ENCODE measurements at places on chromosomes 3 and 15.

DNA sequence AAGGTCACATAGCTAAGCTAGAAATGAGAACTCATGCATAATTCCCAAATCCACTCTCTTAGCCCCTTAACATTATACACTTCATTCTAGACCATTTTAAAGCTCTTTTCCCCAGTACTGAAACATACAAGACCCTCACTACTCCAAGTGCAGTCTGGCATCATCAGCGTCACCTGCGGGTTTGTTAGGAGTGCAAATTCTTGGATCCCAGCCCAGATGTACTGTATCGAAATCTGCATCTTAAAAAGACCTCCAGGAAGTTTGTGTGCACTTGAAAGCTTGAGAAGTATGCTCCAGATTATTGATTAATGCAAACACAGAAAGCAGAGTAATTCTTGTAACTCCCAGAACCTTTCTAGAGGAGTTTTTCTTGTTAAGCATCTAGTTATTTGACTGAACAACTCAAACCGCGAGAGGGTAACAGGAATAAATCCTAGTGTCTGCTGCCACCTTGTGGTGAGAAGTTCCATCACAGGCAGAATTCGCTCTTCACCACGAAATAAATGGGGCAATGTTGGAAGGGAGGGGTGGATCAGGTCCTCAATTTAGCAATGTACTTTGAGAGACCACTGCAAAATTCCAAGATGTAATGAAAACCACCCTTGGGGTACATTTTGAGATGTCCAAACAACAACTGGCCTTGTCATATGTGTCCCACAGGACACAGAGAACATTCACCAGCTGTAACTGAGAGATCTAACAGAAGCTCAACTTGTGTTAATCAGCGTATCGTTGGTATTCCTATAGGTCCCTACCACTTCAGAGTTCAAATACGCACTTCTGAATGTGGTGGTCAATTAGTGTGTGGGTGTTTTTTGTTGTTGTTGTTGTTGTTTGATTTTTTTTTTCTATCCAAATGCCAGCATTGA, 583 bp upstream of the C3orf49 start:
- DNase-seq = peak; percentile 55

GRCh38 chr15:41854443-41854842, 15.8 kb downstream of the PLA2G4B start:
- no peak for DNase-seq

- DNase-seq = no peak
Observed at GRCh38 chr3:36814776-36815175, 50.4 kb upstream of the DCLK3 start.

DNA sequence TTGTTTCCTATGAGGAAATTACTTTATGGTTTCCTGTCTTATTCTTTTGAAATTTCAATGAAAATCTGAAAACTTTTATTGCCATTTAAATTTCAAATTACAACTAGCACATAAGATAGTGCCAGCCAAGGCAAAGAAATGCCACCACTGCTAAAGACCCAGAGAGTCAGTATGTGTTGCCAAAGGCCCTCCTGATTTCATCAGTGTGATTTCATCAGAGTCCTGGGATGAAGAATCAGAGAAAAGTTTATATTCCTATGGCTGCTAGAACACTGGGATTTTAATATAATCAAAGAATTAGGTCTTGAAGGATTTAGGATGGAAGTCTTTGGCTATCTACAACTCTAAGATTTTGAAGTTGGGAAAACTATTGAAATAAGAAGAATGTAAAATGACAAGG, 434.2 kb upstream of the CCDC54 start:
- DNase-seq = no peak

GRCh38 chr3:48077815-48078214, 61.6 kb upstream of the MAP4 start:
- DNase-seq = no peak

GRCh38 chr3:160027541-160028195, 39.0 kb downstream of the IL12A start:
- no peak for DNase-seq

DNA sequence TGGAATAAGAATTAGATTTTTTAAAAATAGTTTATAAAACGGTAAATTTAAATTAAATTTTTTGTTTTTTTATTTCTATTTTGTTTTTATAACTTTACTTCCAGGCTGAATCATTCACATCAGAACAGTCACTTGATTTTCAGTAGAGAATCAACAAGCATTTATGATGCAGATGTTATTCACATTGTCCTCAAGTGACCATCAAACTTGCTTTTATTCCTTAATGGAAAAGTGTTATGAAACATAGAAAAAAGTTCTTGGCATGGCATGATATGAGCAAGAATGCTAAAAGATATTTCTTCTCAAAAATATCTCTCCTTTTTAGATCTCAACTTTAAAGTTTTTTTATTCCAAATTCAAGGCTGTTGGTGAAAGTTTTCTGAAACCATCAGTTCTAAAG, 70.9 kb upstream of the TGFBR2 start:
- DNase-seq = no peak

DNA sequence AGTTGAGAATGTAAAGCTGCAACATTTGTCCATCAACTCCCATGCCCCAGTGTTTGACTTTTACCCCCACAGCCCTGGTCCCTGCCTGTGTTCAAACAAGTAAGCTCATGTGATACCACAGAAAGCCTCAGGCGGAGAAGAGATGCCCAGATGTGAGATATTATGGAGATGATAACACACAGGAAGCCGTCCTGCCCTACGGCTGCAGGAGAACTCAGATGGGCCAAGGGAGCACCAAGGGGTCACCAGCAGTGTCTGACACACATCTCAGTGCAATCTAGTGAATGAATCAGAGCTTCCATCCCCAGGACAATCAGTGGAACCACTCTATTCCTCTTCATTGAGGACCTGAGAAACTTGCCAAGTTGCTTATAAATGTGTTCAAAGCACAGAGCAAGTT, 14.0 kb upstream of the SPINK8 start:
- DNase-seq = no peak

- no peak for DNase-seq
Observed at GRCh38 chr3:196222876-196223595, 6.7 kb downstream of the SLC51A start.

DNA sequence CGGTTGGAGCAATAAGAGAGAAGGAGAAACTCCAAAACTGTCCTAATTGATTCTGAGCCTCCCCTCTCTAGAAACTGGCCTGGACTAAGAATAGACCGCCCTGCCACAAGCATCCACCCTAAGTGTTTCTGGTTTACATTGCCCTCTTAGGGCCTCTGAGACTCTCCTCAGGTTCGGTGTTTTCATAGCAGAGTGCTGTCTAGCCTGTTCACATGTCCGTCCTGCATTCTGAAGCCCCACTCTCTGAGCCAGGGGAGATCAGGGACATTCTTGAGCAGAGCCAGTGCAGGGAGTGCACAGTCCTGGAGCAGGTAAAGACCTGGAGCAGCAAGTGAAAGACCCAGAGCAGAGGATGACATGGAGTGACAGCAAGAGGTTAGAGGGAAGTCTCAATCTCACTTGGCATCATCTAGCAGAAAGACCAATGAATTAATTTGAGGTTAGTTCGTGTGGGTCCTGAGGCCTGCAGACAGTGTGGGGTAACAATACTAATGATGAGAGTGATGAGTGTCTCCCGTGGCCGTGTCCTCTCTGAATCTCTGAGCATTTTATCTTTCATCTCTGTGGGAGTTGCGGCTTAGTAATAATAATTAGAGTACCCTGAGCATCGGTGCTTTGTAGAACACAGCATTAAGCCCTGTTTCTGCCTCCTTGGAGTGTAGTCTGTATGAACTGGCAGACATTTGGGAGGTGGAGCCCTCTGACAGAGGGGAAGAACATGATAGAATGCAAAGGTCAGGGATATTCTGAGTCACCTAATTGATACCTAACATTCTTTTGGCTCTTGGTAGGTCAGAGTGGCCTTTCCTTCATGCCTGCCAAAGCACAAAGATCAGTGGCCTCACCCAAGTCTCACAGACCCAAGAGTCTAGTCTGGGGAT, 24.6 kb downstream of the MAPKBP1 start:
- DNase-seq = no peak

DNA sequence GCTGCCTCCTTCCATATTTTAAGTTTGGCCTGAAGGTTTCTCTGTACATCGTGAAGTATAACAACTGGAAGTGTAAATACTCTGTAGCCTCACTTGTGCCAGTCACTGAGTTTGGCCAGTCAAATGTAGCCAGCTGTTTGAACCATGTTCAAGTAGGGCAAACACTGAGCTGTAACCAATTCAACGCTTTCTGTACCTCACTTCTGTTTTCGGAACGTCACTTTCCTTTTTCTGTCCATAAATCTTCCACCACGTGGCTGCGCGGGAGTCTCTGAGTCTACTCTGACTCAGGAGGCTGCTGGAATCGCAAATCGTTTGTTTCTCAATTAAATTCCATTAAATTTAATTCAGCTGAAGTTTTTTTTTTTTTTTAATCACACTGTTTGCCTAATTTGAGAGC, 88.8 kb upstream of the RARB start:
- DNase-seq = no peak

DNA sequence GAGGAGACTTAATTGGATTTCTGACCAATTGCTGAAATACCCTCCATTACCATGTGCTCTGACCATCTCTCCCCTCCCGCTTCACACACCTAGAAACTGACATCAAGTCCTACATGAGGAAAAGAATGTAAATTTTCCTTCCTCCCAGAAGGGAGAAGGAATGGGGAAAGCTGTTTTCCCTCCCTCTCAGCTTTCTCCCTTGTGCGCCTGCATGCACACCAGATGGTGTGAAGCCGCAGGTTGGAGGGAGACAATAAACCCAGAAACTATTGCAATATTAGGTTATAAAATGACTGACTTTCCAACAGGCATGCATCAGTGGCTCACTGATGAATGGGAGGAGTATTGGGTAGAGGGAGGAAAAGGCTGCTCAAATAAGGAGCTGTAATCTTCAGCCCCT, 50.9 kb downstream of the MB21D2 start:
- no peak for DNase-seq

- DNase-seq = no peak
Observed at GRCh38 chr15:91263632-91264531, 163.8 kb downstream of the SV2B start.

DNA sequence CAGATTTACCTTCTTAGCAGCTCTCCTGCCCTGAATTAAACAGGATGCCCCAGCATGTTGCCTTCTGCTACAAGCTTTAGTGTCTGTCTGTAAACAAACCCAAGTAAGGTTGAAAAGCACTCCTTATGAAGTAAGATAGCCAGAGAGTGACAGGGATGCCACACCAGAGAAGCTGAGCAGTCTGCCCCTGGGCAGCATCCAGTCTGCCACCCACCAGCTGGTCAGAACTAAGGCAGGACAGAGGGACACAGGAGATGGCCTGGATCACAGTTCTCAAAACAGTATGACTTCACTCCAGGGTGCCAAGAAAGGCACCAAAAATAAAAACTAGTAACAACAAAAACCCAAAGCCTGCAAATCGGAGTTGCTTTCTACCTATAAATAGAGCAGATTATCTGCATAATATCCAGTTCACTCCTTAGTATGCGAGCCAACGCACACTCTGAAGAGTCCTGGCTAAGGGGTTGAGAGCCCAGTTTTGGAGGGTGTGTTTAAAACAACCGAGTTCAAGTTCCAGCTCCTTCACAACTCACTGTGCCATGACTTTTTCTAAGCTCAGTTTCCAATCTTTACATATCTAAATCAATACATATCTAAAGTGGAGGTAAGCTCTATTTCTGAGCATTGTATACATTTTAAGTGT, 198.9 kb downstream of the KCNMB2 start:
- DNase-seq = no peak

- DNase-seq = no peak
Observed at GRCh38 chr3:172268425-172268824, 179.8 kb downstream of the GHSR start.

DNA sequence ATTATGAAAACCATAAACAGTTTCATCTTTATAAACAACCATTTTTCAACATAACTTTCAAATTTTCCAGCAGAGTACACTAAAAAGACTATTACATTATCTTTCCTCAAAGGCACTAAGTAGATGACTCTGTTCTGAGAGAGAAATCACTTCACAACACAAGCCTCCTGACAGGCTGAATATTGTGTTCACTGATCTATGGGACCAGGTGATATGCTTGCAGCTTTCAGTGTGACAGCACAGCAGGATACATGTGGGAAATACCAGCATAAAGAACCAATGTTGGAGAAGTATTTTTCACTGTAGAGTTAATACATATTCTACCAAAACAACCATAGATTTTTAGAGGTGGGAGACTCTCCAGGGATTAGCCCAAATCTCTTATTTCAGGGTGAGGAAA, 350.6 kb downstream of the PLCL2 start:
- no peak for DNase-seq

- DNase-seq = no peak
Observed at GRCh38 chr3:194571491-194572142, 61.6 kb downstream of the TMEM44 start.

DNA sequence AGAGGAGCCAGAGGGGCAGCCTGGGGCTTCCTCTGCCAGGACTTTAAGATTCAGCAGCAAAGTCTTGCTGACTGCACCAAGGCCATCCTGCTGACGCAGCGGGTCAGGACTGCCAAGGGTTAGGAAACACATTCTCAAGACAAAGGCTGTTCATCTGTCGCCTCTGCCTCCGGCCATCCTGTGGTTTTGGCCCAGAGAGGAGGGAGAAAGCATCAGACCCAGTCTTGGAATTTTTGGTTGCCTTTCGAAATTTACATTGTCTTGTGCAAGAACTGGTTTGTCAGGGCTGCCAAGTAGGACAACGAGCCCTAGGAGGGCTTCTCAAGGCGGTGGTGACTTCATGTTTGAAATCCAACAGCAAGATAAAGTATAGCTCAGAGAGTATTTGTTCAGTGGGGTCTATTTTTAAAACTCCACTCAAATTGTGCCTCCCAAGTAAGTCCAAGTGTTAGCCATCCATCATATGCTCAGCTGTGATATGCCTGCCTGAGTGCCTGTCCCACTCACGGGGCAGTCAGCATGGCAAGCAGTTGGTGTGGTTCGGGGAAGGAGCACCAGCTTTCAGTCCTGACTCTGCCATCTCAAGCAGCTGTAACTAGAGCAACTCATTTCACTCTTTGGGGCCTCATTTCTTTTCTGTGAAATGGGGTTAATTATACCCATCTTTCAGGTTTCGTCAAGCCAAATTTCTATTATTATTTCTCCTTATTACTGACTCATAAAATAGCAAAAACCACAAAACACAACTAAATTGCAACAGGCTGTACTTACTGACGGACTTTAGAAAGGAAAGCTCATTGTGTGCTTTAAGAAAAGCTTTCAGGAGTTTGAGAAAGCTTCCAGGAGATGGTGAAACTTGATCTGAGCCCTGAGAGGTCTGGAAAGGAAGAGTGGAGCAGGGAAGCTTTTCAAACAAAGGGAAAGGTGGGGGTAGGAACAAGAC, 42.4 kb upstream of the RHO start:
- no peak for DNase-seq

- no peak for DNase-seq
Observed at GRCh38 chr3:122924056-122924455, 103.5 kb downstream of the SEMA5B start.

- peak; percentile 4 for DNase-seq
Observed at GRCh38 chr3:53320697-53321096, 26.6 kb downstream of the DCP1A start.

GRCh38 chr3:183244219-183244618, 8.8 kb upstream of the B3GNT5 start:
- DNase-seq = no peak

Data from renal pelvis (tissue), 12 donors.